Activated CD8-positive, alpha-beta T cell treated with anti-CD3 and anti-CD28 coated beads for 36 hours (primary cell): ENCODE measurements at places on chromosomes 11 and 22. TPM values are rescaled to one million over a fixed set of nuclear protein-coding genes. Genes with fewer than 3 reads are reported as not detected.

DNA sequence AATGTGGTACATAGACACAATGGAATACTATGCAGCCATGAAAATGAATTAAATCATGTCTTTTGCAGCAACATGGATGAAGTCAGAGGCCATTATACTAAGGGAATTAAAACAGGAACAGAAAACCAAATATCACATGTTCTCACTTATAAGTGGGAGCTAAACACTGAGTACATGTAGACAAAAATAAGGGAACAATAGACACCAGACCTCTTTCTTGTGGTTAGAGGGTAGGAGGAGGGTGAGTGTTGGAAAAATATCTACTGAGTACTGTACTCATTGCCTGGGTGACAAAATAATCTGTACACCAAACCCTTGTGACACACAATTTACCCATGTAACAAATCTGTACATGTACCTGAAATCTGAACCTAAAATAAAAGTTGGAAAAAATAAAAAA is 59.1 kb upstream of the ANO5 start:
- no peak for DNase-seq

GRCh38 chr11:77884186-77884828 is 63.4 kb downstream of the AAMDC start:
- DNase-seq = no peak

GRCh38 chr22:30439226-30439625 is 13.7 kb downstream of the MTFP1 start:
- DNase-seq = no peak

GRCh38 chr22:37546437-37547250 is 13.6 kb upstream of the CDC42EP1 start:
- no peak for DNase-seq

- no peak for DNase-seq
Observed at GRCh38 chr11:119897046-119897440, 168.0 kb upstream of the NECTIN1 start.

- no peak for DNase-seq
Observed at GRCh38 chr11:130711193-130711592, 205.1 kb downstream of the SNX19 start.

DNA sequence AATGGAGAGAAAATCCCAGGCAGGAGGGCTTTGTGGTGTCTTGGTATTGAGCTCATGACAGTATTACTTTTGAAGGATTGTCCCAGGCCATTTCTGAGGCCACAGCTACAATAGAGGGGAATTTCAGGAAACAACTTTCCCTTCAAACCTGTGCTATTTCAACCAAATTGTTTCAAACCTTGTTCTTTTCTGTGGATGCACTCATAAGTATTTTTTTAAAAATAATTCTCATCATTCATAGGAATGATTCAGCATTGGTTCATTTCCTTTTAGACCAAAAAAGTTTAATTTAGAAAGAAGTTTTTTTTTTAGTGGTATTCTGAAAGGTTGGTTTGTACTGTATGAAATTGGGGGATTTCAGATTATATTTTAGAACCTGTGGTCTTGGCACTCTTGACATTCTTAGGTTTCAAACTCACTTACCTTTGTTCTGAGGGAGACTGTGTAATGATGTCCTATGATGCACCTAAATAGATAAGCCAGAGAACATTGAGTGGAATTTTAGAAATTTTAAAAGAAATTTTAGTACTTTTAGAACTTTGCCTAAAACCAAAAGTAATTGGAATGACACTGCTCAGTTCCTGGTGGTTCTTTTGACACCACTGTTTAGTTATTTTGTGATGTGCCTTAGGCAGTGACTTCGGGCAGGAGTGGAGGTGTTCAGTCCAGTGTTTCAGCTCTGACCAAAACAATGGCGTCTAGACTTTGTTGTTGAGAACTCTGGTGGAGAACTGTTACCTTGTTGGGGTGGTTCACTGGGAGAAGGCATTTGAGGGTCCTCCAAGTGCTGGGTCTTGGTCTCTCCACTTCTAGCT is 12.2 kb downstream of the TEAD1 start:
- DNase-seq = no peak

DNA sequence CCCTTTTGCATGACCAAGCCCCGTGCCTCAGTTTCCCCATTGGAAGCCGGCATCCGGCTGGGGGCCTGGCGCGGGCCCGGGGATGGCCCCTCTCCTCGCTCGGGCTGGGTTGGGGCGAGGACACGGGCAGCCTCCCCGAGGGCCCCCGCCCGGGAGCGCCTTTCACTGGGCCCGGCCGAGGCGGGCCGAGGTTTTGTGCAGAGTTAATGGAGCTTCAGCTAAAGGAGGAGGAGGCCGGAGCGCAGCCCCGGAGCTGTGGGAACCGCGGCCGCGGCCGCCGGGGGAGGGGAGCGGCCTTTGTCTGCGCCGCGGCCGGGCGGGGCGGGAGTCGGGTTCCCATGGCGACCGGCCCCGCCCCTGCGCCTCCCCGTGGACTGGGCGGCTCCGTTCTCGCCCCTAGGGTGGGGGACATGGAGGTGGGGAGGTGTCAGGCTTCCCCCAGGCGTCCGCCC is 1.4 kb upstream of the MAPK11 start:
- peak; percentile 65 for DNase-seq

GRCh38 chr22:18021431-18021830 is 2.9 kb downstream of the MICAL3 start:
- DNase-seq = no peak

DNA sequence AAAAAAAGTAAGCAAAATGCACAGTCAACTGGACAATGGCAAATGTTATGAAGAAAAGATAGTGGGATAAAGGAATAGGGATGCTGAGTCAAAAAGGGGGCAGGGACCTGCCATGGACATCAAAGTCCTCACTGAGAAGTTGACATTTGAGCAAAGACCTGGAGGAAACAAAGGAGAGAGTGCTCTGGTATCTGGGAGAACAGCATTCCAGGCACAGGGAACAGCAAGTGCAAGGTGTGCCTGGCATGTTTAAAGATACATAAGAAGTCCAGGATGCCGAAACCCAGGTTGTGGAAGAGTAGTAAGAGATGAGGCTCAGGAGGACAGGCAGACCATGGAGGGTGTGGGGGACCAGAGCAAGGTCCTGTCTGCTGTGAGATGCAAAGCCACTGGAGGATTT is 123.3 kb downstream of the RRAS2 start:
- no peak for DNase-seq

DNA sequence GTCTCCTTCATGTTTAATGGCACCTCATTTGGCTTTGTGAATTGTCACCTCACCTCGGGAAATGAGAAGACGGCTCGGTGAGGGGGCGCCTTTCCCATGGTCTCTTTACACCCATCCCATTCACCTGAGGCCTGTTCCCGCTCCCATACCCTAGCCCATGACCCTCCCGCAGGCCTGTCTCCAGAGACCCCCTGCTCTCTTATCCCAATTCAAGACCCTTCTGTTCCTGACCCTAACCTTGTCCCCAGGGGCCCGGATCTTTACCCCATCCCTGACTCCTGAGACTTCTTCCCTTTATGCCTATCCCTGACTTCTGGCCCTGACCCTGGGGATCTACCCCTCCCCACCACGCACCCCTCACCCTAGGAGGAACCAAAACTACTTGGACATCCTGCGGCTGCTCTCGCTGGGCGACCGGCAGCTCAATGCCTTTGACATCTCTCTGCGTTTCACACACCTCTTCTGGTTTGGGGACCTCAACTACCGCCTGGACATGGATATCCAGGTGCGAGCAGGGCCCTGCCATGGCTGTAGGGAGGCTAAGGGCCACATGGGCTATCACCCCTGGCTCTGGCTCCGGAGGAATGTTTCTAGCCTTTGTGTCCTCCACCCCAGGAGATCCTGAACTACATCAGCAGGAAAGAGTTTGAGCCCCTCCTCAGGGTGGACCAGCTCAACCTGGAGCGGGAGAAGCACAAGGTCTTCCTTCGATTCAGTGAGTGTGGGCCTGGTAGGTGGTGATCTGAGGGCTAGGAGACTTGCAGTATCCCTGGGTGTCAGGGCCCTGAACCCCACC is 7.9 kb downstream of the INPPL1 start:
- DNase-seq = no peak

DNA sequence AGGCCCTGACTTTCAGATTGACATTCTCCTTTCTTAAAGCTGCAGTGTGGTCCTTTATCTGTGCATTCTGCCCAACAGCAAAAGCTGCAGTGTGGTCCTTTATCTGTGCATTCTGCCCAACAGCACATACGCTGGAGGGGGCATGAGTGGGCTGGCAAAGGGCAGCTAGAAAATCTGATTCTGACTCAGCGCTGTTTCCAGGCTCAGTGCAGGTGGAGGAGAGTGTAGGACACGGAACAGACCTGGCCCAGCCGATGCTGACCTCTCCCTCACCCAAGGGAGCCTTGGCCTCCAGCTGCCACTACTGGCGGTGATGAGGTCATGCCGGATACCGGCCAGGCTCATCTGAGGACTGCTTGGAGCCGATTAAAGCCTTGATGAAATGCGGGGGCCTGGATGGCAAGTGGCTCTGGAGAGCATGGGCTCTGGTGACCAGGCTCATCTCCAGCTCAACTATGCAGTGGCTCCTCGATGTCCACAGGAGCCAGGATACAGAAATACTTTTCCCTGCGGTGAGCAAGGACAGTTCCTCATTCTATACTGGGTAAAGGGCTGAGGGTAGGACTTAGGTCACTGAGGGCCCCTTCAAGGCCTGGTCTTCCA is 84.6 kb downstream of the CLPB start:
- no peak for DNase-seq

DNA sequence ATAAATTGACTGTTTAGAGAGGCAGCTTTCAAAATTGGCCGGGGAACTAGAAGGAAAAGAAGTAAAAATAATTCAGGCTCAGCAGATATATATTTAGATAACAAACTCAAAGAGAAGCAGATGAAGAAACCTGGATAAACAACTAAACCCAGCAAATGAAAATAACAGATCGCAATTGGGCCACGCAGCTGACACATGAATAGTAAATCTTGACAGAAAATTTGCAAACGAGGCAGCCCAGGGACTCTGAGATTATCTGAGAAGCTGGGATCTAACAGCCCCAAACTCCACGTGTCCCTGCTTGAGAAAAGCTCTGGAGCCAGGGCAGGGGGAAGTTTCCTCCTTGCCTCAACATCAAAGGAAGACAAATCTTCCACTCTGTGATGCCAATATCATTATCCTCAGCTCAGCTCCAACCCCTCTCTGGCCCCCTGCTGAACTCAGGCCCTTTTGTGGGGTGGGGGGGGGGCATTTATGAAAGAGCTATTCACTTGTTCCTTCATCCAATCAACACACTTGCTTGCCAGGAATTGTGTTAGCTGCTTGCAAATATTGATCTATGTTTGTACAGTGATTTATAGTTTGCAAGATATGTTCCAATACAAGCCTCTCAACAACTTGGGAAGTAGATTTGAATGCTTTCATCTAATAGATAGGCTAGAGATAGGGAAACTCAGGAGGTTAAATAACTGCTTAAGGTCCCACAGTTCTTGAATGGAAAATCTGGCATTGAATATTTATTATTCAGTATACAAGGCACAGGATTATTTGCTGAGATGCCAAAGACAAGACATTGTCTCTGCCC is 72.5 kb upstream of the C11orf87 start:
- no peak for DNase-seq

- no peak for DNase-seq
Observed at GRCh38 chr11:119089319-119089718, 4.6 kb downstream of the HMBS start.

DNA sequence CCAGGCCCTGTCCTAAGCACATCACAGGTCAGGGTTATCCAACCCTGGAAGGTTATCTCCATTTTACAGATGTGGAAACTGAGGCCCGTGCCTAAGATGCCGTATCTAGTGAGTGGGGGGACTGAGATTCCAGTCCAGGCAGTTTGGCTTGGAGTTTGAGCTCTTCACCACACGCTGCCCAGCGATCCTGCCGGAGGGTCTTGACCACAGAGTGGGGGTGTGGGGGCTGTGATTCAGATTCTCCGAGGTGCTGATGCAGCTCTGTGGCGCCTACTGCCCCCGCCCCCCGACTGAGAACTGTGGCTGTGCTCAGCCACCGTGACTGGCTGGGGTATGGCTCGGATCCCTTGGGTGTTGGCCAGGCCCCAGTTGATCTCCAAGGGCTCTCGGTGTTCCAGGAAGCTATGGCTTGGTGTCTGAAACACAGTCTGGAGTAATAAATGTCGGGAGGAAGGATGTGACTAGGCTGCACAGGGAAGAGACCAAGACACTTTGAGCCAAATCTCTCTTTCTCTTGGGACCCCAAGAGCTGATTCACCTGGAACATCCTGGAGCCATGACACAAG is 60.6 kb upstream of the RASD2 start:
- no peak for DNase-seq

GRCh38 chr22:27905653-27906052 is 13.4 kb downstream of the PITPNB start:
- no peak for DNase-seq

DNA sequence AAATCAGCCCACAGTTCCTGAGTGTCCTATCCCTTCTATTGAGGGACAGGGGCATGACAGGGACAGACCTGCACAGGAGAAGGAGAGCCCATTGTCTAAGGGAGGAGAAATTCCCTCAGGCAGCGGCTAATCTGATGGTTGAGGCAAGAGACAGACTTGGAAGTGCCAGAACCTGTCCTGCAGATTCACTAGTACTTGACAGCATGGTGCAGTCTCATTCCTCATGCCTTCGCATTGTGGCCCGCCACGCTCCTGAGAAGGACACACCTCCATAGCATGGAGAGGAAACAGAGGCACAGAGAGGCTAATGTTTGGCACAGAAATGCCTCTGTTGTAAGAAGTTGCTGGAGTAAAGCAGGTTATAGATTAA is 3.2 kb downstream of the P2RY6 start:
- DNase-seq = no peak

The BBS1 gene
- 7.7 TPM for total RNA-seq

The SPON1 gene
- 1.4 TPM for total RNA-seq

The LRRN4CL gene
- not detected for total RNA-seq

The FIBIN gene
- not detected for total RNA-seq

The NADSYN1 gene
- 117 TPM for total RNA-seq

The CCDC81 gene
- total RNA-seq = 0.83 TPM

The DEFB131B gene
- total RNA-seq = not detected

The NDUFS3 gene
- 129 TPM for total RNA-seq

The OR51E2 gene
- total RNA-seq = not detected

The ARHGAP42 gene
- total RNA-seq = 0.41 TPM

The TRPC6 gene
- not detected for total RNA-seq
